ENCODE measurements at places on chromosomes 11 and 22. TPM values are rescaled to one million over a fixed set of nuclear protein-coding genes. Genes with fewer than 3 reads are reported as not detected.

Gene HEPN1
- total RNA-seq, result not detected

Gene KCNK4
- total RNA-seq, result not detected

Gene RIBC2
- 8.2 TPM for total RNA-seq

Gene SCGB1D4
- total RNA-seq, result not detected

Gene SAA4
- total RNA-seq, result not detected

Gene DEFB131B
- not detected for total RNA-seq
